HTR-8/SVneo (cell line): ENCODE measurements at places on chromosomes 16 and 17.

DNA sequence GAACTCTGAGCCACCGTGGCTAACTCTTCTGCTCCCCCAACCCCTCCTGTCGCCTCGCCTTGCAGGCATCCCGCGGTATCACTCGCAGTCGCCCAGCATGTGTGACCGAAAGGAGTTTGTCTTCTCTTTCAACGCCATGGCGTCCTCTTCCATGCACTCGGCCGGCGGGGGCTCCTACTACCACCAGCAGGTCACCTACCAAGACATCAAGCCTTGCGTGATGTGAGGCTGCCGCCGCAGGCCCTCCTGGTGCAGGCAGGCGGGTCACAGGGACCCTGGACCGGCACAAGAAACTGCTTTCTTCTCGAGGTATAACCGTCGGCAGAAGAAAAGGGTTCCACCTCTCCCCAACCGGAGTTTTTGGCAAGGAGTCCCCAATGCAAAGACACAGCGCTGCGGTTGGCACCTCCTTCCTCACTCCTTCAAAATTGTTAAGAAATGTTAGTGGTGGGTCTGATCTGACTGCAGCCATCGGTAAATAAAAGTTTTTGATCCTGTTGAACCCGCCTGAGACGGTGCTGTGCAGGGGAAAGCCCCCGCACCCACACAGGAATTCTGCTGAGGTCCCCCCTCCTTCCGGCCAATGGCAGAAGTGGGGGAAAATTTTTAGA is 2.6 kb downstream of the FOXF1 start:
- DNase-seq = no peak

- DNase-seq = no peak
Measured at GRCh38 chr17:1431631-1432104, 24.4 kb downstream of the CRK start.

GRCh38 chr17:14091367-14091766 is 22.1 kb downstream of the COX10 start:
- DNase-seq = no peak

- DNase-seq = peak; percentile 91
Measured at GRCh38 chr17:15462976-15463772, 4.2 kb downstream of the CDRT4 start.

DNA sequence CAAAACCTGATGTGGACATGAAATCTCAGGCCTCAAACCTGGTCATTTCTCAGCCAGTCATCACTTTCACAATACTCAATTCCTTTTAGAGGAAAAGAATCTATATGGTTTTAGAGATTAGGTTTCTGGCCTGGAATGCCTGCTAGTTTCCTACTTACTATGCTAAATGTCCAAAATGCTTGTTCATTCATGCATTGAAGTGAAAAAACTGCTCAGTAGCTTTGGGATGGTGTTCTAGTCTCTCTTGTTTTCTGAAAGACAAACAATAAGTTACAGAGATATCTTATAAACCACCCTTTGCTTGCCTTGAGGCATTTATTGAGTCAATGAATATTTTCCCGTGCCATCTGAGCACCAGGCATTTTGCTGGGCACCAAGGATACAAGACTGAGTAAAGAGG is 1146.5 kb upstream of the GOT2 start:
- DNase-seq = no peak
